Upper lobe of right lung (tissue), 1 donor: ENCODE measurements at places on chromosomes 7 and 10. TPM values are rescaled to one million over a fixed set of nuclear protein-coding genes. Genes with fewer than 3 reads are reported as not detected.

Gene KLF14
- total RNA-seq: not detected

Gene NPY
- total RNA-seq: not detected

Gene CPXM2
- total RNA-seq: 9.7 TPM

Gene ZNF487
- 5.6 TPM for total RNA-seq

GRCh38 chr7:802500-803242 lies 29.6 kb upstream of the SUN1 start:
- H3K27ac ChIP-seq: peak overlapping the region; percentile 55
- H3K4me3 ChIP-seq: no peak overlapping the region
- peaks cover 14% of the 10 kb centered on the region for H3K4me1 ChIP-seq
- no peak for DNase-seq
- H3K27me3 ChIP-seq: no peaks in the 10 kb centered on the region

- DNase-seq: no peak
- no peaks in the 10 kb centered on the region for H3K27me3 ChIP-seq
- no peaks in the 10 kb centered on the region for H3K36me3 ChIP-seq
Measured at GRCh38 chr10:84089162-84089561, 50.1 kb upstream of the GHITM start.

DNA sequence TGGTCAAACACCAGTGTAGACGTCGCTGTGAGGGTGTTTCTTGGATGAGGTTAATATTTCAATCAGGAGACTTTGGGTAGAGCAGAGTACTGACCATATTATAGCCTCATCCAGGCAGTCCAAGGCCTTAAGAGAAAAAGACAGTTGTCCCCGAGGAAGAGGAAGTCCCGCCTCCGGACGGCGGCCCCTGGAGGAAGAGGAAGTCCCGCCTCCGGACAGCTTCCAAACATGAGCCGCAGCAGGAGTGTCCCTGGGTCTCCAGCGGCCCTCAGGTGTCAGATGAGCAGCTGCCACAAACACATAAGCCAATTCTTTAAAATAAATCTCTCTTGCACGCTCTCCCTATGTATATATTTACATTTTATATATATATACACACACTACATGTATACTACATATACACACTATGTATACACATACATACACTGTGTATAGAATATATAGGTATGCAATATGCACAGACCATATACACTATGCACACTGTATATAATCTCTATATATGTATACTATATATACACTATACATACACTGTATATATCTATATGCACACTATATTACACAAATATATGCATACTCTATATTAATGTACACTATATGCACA lies 37.5 kb downstream of the PWWP2B start:
- H3K4me1 ChIP-seq: peaks cover 3% of the 10 kb centered on the region
- H3K36me3 ChIP-seq: no peaks in the 10 kb centered on the region
- peak; percentile 86 for DNase-seq
- no peaks in the 10 kb centered on the region for H3K27me3 ChIP-seq
- H3K27ac ChIP-seq: no peak overlapping the region
- no peak overlapping the region for H3K4me3 ChIP-seq

DNA sequence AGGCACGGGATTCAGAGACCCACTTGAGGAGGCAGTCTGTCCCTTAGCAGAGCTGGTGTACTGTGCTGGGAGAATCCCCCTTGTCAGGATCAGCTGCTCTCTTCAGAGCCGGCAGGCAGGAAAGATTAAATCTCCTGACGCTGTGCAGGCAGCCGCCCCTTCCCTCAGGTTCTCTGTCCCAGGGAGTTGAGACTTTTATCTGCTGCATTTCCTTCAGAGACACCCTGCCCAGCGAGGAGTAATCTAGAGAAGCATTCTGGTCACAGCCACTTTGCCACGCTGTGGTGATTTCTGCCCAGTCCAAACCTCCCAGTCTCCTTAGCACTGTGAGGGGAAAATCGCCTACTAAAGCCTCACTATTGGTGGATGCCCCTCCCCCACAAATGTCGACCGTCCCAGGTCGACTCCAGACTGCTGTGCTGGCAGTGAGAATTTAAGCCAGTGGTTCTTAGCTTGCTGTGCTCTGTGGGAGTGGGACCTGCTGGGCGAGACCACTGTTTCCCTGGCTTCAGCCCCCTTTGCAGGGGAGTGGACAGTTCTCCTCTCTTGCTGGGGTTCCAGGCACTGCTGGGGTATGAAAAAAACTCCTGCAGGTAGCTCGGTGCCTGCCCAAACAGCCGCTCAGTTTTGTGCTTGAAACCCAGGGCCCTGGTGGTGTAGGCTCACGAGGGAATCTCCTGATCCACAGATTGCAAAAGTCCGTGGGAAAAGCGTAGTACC lies 265.4 kb downstream of the ZWINT start:
- DNase-seq: peak; percentile 35
- H3K27me3 ChIP-seq: no peaks in the 10 kb centered on the region
- no peak overlapping the region for H3K4me3 ChIP-seq
- H3K27ac ChIP-seq: no peak overlapping the region
